ENCODE measurements at places on chromosomes 5 and 9.

GRCh38 chr9:125593581-125594222 lies 113.3 kb downstream of the MAPKAP1 start:
- DNase-seq: no peak

- no peak for DNase-seq
Measured at GRCh38 chr9:35951736-35952135, 6.2 kb downstream of the OR2S2 start.

DNA sequence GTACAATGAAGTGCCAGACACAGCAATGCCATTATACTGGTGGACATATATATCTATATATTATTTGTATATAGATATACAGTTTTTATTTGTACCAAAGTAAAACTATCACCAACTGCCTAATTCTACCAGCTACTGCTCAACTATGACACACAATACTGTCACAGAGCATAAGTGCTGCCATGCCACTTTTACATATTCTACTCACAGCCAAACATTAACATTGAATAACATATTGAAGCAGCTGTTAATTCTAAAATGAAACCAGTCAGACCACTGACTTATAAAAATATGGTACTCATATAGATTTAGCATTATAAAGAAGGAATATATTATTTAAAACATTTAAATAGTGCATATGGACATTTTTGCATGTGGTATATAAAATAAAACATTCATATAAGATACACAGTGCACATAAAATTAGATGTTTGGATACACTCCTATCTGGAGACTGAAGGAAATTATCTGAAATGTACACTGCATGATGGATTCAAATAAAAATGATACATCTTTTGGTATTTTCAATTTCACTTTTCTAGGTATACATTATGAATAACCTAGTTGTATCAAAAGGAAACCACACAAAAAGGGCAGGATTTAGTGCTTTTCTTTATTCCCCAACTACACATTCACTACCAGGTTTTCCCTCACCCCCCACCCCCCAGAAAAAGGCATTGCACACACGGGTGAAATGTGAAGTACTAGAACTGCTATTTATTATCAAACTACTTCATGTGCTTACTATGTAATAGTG lies 48.9 kb downstream of the PKD2L2 start:
- no peak for DNase-seq

GRCh38 chr5:14138608-14139540 lies 4.3 kb upstream of the TRIO start:
- no peak for DNase-seq

DNA sequence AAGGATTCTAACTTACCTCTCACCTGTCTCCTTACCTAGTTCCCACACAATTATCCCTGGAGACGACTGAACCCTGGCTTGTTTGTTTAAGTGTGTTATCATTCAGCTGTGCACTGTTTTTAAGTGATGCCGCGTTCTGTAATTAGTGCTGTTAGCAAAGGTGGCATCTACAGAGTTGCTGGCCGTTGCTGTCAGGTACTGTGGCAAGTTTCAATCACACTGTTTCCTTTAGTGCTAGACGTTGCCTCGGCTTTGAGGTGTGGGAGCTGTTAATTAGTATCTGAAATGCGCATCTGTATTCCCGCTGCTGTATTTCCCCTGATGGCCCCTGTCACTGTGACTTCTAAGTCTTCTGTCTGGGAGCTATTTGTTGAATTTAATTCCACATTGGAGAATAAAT lies 193.8 kb upstream of the GAS1 start:
- DNase-seq: no peak

GRCh38 chr5:67395790-67396418 lies 199.3 kb upstream of the CD180 start:
- DNase-seq: no peak

DNA sequence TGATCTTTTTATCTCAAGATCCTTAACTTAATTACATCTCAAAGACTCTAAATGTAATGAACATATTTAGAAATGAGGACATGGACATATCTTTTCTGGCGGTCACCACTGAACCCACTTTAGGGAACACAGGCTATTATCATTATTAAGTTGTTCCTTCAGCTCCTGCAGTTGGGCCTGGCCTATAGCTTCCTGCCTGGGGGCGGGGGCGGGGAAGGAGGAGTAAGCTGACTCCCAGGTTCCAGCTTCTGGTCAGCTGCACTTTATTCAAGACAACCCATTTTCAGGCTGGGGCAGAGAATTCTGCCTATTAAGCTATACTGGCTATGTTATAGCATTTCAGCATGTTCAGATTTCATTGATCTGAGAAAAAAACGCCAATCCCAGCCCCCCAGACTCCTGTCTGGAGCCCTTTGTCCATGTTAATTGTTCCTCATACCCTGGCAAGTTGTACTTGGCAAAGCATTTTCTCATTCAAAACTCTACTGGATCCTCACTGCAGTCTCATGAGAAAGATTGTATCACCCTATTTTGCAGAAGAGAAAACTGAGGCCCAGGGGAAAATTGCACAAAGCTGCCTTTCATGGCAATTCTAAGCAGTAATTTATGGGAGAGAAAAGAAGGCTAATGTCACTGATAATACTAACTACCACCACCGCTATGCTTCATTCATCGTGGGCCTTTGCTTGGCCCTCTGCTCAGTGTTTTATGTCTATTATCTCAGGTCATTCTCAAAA lies 25.1 kb downstream of the COL15A1 start:
- no peak for DNase-seq

GRCh38 chr9:135215571-135216161 lies 128.2 kb downstream of the OLFM1 start:
- no peak for DNase-seq

DNA sequence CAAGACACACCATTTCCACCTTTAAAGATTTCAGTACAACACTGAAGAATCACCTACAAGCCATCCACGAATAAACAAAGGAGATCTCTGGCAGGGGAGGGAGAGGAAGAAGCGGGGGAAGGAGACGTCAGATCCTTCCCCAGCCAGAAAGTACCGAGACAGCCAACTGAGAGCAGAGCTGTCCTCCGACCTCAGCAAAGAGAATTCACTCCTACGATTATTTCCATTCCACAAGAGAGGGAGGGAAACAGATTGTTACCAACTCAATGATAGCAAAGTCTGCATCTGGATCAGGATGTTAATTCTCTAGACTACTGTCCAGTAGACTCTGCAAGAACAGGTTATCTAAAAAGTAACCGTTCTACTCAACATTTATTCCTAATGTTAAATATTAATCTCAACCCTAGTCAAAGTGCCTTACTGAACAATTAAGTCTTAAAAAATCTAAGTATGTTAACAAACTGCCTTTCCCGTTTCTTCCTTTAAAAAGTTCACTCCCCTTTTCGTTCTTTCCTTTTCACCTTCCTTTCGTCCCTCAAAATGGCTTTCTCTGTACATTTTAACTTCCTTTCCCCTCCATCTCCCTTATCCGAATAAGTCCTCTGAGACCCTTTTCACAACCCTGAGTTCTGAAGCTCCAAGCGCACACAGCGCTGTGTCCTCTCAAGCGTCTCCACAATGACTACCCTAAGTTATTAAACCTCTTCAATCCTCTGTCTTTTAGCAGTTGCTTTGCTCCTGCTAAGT lies 1.4 kb downstream of the CHD1 start:
- peak; percentile 53 for DNase-seq

DNA sequence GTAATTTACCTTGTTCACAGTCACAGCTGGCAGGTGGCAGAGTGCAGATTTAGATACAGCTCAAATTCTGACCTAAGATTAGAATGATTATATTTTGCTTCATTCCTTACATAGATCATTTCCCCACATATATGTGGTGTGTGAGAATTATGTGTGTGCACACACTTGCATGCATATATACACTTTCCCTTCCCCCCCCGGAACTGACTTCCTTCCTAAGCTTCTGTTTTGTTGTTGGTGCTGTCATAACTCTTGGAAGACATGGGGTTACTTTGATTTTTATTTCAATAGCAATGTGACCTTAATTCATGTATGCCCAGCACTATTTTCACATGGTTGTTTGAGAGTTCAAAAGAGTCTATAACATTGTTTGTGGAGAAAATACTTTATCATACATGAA lies 112.8 kb downstream of the CMYA5 start:
- no peak for DNase-seq

GRCh38 chr5:96293966-96294883 lies 138.8 kb downstream of the PCSK1 start:
- DNase-seq: no peak

- DNase-seq: no peak
Measured at GRCh38 chr5:139644001-139644456, 4.1 kb upstream of the CXXC5 start.

DNA sequence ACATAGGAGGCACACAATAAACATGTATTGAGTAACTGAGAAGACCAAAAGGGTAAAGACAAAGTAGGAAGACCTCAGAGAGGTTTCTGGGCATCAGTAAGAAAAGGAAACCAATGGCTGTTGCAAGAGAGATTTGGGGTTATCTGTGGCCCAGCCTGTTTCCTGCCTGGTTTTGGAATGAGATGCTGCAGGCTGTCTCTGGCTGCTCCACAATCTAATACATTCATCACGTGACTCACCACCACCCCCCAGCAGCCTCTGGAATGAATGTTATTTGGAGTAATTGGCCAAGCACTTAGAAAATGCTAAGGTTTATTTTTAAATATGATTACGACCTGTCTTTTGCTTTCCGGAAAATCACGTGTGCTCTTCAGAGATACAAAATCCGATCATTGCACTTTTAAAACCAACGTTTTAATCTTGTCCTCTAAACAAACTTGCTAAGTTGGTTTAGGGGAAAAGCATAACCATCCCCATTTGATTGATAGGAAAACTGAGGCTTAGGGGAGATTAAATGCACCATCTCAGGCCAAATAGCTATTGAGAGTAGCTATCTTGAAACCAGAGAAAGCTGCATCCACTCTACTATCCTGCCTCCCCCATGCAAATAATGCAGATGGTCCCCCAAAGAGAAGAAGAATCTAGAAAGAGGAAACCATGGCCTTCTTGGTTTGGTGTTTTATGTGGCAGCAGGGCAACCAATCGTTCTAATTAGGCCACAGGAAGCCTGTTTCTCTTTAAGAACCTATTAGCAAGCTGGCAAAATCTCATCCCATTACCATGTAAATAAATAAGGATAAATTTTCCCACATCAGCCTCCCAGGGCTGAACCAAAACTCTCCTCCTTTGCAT lies 151.8 kb upstream of the ADRA1B start:
- DNase-seq: no peak

- no peak for DNase-seq
Measured at GRCh38 chr5:39255406-39255805, 36.0 kb upstream of the FYB1 start.

GRCh38 chr5:176608937-176609723 lies 826 bp downstream of the GPRIN1 start:
- DNase-seq: no peak

DNA sequence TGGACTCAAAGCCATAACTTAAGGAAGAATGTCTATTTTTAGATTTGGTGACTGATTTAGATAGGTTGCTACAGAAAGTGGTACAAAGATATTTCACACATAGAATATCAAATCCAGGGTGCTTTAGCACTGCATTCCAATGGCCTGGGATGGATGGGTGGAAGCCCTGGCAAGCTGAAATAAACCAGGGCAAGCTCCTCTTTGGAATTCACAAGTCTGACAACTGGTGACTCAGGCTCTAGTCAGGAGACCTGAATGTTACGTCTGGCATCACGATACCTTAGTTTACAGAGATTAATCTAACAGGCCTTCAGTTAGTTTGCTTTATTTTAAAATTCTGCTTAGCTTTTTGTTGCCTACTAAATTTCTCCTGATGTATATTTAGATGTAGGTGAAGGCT lies 144.0 kb downstream of the TMC1 start:
- DNase-seq: no peak

DNA sequence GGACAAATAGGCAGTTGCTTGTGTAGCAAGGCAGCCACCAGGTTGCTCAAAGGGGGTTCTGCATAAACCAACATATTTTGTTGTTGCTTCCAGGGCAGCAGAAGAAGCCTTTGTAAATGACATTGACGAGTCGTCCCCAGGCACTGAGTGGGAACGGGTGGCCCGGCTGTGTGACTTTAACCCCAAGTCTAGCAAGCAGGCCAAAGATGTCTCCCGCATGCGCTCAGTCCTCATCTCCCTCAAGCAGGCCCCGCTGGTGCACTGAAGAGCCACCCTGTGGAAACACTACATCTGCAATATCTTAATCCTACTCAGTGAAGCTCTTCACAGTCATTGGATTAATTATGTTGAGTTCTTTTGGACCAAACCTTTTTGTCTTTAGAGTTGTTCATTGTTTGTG lies 20.8 kb downstream of the CLTA start:
- no peak for DNase-seq

- no peak for DNase-seq
Measured at GRCh38 chr9:108972186-108972585, 38.0 kb downstream of the ABITRAM start.

GRCh38 chr9:136650648-136651047 lies 12.1 kb upstream of the EGFL7 start:
- DNase-seq: no peak

GRCh38 chr5:73751254-73751914 lies 125.4 kb downstream of the ARHGEF28 start:
- DNase-seq: no peak

- no peak for DNase-seq
Measured at GRCh38 chr5:112024769-112025168, 267.8 kb upstream of the NREP start.

DNA sequence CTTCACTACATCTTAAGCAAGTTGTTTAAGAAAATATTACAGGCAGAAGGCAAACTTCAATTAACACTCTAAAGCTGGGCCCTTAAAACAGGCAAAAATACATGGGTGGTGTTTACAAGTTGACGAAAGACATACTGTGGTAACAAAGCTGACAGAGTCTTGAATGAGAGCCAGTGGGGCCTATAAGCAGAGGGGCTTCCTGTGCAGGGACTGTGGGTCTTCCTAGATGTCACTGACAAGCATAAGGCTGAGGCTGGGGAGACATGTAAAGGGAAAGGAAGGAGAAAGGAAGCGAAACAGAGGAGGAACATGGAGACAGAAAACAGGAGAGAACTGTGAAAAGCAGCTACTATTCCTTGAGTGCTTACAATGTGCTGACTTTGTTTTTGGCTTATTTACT lies 308.0 kb upstream of the RPS23 start:
- DNase-seq: no peak

GRCh38 chr5:138359621-138360020 lies 7.1 kb downstream of the KDM3B start:
- DNase-seq: no peak

GRCh38 chr5:83911367-83911919 lies 190.8 kb upstream of the HAPLN1 start:
- no peak for DNase-seq

DNA sequence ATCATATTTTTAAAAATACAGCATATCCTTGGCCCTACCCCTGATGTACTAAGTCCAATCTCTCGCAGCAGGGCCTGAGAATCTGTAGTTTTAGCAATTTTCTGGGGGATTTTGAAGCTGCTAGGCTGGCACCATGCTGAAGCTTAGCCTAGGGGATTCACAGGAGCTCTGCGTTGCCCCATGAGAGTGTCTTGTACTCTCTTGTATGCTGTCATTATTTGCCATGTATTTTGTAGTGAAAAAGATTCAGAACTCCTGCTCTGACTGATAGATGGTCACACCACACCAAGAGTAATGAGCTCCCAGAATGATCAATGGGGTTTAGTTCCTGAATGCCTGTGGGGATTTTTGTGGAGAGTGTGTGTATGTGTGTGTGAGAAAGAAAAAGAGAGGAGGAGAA lies 20.7 kb upstream of the TRMT10B start:
- no peak for DNase-seq
